Hippocampal formation (tissue), 2 donors: ENCODE measurements at places on chromosomes 4 and X.

DNA sequence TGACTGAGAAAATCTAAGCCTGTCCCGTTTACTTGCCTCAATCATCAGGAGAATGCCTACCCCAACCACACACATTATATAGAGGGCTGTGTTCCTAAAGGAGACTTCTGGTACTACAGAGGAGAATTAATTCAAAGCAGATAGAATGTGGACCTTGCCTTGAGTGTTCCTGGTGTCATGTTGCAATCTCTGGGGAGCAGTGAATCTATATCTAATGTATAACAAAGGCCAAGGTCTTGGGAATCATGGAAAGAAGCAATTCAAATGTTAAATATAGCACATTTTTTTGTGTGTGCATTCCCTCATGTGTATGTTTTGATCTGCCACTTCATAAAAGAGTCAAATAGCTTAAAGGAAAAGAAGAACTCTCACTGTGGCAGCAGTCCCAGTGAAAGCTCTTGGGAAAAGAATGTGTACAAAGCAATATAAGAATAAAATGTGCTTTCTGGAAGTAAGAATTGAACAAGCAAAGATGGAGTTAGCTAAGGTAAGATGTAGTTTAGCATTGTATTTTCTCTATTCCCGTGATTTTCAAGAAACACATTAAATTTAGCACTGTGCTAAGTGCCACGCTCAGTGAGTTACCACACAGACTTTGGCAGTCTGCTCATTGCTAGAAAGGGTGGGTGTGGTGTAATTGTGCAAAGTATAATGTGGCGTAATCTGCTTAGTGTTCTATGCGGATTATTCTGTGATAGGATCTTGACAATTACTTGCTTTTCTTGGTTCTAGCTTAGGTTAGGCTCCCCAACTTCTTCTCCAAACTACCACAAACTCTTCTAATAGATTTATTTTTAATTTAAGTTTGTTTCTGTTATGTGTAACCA, 13.7 kb downstream of the ADH6 start:
- DNase-seq: no peak

- DNase-seq: no peak
These were observed 90.8 kb downstream of the AASDH start for GRCh38 chr4:56296526-56296925.

DNA sequence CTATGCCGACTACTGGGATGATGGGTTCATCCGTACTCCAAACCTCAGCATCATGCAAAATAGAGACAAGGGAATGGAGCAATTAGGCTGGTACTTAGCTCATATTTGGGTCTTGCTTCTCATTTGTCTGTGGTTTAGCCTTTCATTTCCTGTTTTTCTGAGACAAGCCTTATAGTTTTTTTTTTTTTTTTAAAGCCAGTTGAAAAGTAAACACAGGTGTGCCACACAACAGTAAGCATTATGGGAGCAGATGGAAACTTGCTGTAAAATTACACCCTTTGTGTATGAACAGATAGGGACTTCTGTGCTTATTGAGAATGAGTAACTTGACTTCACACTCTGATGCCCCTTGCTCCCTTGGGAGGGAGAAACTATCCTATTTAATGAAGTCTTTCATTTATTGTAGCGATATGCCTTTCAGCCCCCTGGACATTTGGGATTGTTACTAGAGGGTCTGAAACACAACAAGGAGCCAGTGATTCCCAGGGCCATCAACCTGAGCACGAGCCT, 13.7 kb downstream of the RASSF6 start:
- DNase-seq: no peak

GRCh38 chrX:37781081-37781480, 1.2 kb downstream of the CYBB start:
- no peak for DNase-seq

DNA sequence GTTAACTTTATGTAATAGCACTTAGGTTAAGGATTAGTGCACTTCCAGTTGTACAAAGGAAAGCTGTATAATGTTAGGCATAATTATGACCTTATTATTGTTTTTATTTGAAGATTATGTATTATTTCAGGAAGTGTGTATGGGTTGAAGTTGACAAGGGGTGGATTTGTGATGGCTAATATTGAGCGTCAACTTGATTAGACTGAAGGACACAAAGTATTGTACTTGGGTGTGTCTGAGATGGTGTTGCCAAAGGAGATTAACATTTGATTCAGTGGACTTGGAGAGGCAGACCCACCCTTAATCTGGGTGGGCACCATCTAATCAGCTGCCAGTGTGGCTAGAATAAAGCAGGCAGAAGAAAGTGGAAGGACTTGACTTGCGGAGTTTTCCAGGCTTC, 127.3 kb downstream of the PPARGC1A start:
- DNase-seq: no peak

GRCh38 chr4:152255437-152255836, 280.5 kb downstream of the FBXW7 start:
- DNase-seq: no peak

DNA sequence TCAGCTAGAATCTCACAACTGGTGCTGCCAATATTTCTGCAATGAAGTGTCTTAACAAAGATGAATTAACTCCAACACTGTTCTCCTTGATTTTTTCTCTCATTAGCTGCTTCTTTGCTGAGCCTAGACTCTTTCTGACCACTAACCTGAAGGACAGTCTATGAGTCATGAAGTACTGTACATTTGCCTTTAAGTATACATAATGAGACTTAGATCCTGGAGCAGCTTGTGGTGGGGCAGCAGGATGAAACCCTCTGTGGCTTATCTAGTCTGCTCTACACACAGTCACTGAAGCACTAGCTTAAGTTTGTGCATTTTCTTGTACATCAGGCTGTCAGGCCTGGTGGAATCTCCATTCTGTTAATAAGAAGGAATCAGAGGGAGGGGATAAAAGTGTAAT, 307.4 kb upstream of the SMIM31 start:
- DNase-seq: no peak

DNA sequence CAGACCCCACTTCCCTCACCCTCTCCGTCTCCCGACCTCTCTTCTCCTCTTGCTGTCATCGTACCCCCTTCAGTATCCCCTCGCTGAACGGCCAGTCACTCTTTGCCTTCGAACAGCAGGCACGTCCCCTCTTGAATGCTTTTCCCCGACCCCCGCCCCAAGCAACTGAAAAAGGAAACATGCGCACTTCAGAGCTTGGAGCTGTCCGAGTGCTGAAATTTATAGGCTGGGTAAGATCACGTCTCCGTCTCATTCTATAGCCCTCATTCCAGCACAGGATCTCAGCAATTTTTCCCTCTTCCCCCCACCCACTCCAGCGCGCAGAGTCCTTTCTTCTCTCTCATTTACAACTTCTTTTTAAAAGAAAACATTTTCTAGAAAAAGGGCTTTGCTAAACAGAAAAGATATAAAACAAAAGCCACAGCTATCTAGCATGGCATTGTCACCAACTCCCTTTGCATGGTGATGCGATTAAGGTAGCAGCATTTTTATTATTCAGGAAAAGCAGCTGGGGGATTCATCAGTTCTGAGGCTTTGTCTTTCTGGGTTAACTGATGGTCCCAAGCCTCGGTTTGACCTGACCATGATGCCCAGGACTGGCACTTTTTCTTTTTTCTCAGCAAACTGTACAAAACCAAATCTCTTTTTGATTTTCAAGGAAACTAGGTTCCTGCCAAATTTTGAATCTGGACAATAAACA, at the start of gene GLRA2:
TSS of gene GLRA2 (plus strand) at position 247 of the 700 bp plus-strand sequence. CDS start 522 bp downstream, outside the sequence.
- no peak for DNase-seq

- DNase-seq: no peak
These were observed 176.2 kb downstream of the ADGRL3 start for GRCh38 chr4:61376301-61376700.

- DNase-seq: no peak
These were observed 13.9 kb downstream of the ACOT9 start for GRCh38 chrX:23729214-23729613.

DNA sequence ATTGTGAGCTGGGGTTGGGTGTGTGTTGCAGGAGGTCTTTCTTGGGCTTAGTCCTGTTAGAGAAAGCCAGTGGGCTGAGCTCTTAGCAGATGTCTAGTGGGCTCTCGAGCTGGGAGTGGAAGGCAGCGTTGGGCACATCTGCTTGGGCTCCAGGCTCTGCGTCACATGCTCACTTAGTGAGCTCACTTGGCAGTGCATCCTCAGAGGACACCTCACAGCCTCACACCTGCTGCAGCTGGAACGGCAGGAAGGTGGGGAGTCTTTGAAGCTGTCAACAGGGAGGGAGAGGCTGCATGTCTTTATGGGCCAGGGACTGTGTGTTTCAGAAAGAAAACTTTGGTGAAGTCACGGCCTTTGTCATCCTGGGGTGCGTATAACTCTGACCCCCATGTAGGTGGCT, 82.2 kb downstream of the PSAPL1 start:
- no peak for DNase-seq

DNA sequence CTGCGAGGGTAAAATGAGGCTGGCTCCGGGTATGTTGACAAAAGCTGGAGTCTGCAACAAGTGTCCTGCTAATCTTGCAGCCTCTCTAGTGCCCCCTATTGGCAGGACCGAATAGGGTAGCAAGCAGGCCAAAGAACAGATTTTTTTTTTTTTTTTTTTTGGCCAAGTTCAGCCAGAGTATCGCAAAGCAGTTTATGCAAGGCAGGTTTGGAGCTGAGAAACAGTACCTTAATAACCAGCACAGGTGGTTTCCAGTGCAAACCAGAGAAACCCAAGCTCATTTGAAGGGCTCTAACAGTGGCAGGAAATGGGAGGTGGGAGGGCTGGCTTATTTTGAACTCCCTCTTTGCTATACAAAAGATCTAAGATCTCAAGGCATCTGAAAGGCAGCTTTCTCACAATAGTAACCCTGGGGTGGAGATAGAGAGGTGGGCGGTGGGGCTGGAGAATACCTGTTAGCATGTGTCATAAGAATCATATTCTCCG, 38.2 kb upstream of the OCIAD2 start:
- DNase-seq: no peak

- DNase-seq: no peak
These were observed 1.8 kb downstream of the ODAPH start for GRCh38 chr4:75557696-75558095.

DNA sequence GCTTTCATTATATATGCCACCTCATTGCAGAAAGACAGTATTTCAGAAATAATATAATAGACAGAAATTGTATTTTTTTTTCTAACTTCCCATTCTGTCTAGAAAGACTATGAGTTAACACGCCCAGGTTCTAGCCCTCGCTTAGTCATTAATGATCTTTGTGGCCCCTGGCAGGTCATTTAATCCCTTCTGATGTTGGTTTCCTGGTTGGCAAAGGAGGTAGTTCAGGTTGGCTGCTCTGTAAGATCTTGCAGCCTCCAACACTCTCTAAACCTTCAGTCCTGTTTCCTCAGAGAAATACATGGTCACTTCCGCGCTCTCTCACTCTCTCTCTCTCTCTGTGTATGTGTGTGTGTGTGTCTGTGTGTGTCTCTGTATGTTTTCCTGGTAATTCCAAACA, 156.3 kb upstream of the NOCT start:
- DNase-seq: no peak

GRCh38 chrX:69126642-69127041, 38.6 kb downstream of the PJA1 start:
- no peak for DNase-seq

GRCh38 chr4:3406431-3406830, 35.3 kb upstream of the HGFAC start:
- no peak for DNase-seq

DNA sequence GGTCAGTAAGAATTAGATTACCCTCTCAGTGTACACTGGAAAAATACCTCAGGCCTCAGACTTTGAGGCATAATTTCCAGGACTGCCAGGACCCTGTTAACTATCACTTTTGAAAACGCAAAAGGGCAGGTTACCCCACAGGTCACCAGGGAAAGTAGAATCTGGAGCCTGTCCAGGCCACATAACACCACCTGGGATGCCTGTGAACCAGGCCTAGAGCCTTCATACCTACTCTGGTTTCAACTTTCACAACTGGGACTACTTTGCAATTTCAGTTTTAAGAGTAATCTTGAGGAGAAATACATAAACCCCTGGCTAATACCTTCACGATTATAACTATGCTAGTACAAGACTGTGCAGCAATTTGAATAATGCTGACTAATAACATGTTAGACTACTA, 132.4 kb downstream of the HHIP start:
- DNase-seq: no peak
